ENCODE measurements at places on chromosomes 4 and X. TPM values are rescaled to one million over a fixed set of nuclear protein-coding genes. Genes with fewer than 3 reads are reported as not detected.

The ARHGAP10 gene
- total RNA-seq, result 9.1 TPM

The PGAM4 gene
- not detected for total RNA-seq

The CXCL5 gene
- 0.13 TPM for total RNA-seq

The MAGEA12 gene
- not detected for total RNA-seq

The FMR1NB gene
- not detected for total RNA-seq

The ARR3 gene
- total RNA-seq, result not detected
